NCI-H2107 (cell line): ENCODE measurements at places on chromosomes 6 and 20.

DNA sequence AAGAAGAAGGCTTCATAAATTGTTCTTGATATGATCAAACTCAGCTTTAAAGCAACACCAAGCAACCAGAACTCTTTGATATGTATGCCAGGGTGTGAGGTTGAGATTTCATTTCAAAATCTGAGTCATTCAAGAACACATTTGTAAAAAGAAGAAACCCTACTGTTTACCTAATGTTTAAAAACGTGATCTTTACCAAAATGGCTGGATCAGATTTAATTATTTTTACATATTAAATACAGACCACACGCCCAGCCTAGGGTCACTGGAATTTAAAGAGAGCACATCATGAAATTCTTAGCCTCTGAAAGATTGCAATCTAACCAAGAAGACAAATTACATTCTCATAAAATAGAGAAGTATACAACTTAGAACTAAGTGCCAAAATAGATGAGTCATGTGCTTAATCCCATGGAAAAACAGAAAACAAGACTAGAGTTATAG is 206.8 kb upstream of the SMLR1 start:
- no peak for DNase-seq

GRCh38 chr6:64128301-64129024 is 492.9 kb downstream of the PHF3 start:
- no peak for DNase-seq

- no peak for DNase-seq
These were observed 401 bp upstream of the B3GALT4 start for GRCh38 chr6:33276581-33276863.

- no peak for DNase-seq
These were observed 96.5 kb downstream of the HFE start for GRCh38 chr6:26183581-26184366.

- DNase-seq = no peak
These were observed 46.6 kb upstream of the EMILIN3 start for GRCh38 chr20:41413169-41413568.

DNA sequence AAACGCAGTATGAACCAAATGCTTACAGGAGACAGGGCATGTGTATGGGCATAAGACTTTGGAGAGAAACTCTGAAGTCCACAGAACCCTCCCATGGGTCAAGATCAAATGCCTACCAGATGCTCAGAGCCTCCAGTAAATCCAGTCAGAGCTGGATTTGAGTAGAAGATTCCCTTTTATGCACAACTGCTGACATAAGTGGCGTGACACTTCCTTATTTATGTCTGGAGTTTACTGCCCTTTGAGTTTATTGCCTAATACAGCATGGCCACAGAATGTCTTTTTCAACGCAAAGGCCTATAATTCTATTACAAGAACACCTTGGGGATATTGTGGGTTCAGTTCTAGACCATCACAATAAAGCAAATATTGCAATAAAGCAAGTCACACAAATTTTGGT is 220.0 kb upstream of the FOXQ1 start:
- no peak for DNase-seq

GRCh38 chr6:169396554-169397163 is 143.0 kb upstream of the THBS2 start:
- no peak for DNase-seq

GRCh38 chr6:14728396-14729024 is 517.4 kb upstream of the JARID2 start:
- DNase-seq = no peak

GRCh38 chr20:44448753-44449546 is 26.7 kb upstream of the TTPAL start:
- DNase-seq = no peak

DNA sequence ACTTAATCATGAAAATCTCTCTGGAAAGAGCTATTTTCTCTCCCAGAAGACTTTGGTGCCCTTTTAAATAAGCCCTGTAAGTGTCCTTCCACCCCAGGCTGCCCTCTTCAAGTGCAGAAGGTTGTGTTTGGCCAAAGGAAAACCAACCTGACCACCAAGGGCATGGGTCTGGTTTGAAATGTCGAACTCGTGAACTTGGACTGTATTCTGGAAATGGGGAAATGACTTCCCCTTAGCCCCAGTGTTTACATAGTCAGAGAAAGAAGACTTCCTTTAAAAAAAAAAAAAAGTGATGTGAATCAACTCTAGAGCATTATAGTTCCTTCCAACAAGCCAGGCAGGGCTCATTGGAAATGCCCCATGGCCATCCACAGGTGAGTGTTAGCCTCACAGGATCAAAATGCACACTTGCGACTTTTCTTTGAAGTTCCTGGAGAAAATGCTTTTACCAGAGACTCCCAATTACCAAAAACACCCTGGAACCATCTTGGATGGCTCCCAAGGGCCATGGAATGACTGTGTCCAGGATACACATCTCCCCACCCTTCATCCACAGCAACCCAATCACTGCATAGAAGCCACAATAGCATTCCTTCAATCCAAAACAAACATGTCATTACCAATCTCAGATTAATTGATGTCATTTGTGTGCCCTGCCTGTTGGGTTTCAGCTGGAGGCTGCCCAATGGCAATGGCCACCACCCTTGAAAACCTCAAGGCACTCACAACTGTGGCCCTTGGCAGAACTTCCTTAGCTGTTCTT is 133.8 kb downstream of the CLIC5 start:
- DNase-seq = no peak

DNA sequence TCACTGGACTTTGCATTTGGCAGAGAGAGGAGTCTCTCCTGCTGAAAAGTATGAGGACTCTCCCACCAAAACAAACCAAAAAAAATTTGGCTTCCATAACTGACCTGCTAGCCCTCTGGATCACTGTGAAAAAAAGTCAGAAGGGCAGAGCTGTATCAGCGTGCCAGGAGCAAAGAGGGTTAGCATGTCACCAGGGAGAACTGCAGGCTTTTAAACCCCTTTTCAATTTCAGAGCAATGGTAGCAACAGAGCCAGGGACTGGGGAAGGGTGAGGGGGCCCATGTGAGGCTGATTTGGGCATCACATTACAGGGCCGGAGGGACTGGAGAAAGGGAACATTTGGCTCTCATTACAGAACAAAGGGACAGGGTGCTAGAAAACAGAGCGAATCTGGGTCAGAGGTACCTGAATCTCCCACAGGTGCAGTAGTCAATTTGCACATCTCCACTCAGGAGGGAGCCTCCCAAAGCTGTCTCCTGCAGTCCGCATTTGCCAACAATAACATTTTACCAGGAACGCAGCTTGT is 185.7 kb upstream of the EYA4 start:
- peak; percentile 11 for DNase-seq

GRCh38 chr20:12821249-12821648 is 187.5 kb upstream of the SPTLC3 start:
- DNase-seq = no peak

- no peak for DNase-seq
These were observed 83.3 kb downstream of the TAF4 start for GRCh38 chr20:61982191-61982950.

DNA sequence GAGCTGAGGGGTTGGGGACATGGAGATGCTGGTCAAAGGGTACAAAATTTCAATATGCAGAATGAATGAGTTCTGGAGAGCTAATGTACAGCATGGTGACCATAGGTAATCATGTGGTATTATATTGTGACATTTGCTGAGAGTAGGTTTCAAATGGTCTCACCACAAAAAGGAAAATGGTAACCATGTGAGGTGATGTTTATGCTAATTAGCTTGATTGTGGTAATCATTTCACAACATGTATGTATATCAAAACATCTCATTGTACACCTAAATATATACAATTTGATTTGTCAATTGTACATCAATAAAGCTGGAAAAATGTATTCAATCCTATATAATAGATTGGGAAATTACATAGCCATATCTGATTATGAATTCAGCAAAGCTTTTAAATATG is 29.5 kb upstream of the TMEM14A start:
- DNase-seq = no peak

DNA sequence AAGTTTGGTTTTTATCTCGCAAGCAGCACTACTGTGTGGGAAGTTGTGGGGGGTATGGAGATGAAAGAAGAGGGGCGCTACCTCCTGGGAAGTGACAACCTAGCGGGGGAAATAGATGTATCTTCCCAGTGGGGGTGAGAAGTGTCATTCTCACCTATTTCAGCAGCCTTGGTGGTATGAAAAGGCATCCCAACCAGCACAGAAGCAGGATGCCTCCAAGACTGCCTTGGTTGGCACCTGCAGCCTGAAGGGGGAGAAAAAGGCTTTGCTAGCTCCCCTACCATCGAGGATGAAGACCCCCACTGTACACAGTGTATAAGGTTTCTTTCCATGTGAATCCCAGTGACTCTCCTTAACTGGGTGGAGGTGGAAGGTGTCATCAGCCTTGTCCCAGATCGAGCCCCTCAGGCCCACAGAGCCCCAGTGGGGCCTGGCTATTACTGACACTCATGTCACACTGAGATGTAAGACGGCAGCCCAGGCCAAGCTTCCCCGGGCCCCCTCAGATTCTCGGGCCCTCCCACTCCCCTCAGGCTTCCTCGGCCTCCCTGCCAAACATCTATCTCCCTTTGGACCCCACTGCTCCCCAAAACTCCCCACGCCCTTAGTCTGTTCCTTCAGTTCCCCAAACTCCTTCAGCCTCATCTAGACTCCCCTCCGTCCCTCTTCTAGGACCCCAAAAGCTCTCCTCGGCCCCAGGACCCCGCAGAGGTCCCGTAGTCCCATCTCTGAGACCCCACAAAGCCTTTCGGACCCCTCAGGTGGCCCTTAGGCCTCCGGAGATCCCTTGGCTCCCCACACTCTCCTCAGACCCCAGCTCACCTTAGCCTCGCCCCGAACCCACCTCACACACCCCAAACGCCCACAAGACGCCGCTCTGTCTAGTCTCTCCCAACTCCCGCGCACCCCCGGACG is 688 bp downstream of the COMMD7 start:
- no peak for DNase-seq

DNA sequence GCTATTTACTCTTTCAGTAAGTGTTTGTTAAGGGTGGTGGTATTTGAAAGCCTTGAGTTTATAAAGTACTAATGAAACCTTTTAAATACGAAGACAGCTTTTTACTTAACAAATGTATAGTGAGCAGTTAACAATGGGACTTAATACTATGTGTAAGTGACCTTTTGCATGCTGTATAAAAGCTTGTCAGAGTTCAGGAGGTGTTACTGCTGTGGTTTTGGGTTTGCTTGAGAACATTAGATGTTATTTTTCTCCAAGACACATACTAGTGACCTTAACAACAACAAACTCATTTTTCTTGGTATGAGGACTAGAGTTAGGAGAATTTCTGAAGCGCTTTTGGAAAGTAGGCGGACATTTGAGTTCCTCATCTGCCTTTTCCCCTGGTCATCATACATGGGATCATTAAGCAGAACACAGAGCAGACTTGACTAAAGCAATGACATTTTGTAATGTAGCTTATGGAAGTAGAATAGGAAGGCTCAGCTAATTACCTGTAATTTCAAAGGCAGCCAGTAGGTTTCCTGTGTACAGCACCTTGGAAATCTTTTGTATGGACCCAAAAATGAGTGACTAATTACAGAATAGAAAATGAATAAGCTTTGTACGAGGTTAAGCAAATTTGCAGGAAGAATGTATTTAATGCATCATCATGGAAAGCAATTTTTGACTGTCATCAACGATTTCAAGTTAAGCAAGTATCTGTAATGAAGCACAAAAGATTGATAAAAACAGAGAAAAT is 14.1 kb downstream of the CDYL start:
- no peak for DNase-seq

DNA sequence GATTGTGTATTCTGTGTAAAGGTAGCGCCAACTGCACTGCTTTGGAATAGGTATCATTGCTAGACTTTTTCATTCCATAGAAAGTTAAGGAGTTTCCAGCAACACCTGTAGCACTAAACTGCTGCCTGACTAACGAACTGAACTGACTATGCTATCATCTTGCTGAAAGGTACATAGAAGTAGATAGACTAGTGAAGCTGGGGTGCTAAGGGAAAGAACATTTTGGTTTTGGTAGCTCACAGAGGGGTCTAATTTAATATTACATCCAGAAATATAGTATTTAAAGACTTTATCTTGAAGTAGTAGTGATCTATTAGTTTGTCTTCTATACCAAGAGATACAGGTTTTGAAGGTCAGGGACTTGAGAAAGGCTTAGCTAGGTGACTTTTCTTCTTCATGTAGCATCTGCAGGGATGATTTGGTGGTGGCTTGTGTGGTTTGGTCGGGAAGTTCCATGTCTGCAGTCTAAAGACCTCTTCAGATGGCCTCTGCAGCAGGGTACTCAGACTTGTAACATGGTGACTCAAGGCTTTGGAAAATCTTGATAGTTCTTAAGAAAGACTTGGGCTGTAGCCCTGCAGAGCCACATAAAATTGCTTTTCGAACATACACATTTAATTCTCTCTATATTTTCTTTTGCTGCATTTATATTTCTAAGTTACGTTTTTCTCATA is 10.2 kb downstream of the SENP6 start:
- no peak for DNase-seq
